ENCODE measurements at places on chromosomes 6 and 20. TPM values are rescaled to one million over a fixed set of nuclear protein-coding genes. Genes with fewer than 3 reads are reported as not detected.

DNA sequence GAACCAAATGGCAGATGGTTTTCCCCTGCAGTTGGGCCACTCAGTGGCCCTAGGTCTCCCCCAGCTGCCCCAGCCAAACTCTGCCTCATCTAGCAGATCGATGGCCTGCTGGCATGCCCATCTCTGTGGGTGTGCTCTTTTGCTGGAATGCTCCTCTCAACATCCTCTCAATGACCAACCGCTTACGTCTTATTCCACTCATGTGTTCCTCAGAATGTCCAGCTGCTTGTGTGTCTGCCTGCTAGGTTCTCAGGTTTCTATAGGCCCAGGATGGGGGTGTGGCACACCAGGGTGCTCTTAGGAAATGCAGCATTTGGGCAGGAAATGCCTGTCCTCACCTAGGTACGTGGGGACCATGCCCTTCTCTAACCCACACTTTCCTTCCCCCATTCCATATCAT, 509.9 kb upstream of the SYNCRIP start:
- H3K27ac ChIP-seq: no peak overlapping the region
- no peak for DNase-seq
- H3K36me3 ChIP-seq: no peaks in the 10 kb centered on the region

POU3F2 gene
- 10.0 TPM for total RNA-seq

SLC17A5 gene
- 33.4 TPM for total RNA-seq

- H3K27ac ChIP-seq: no peak overlapping the region
- H3K4me1 ChIP-seq: peaks cover under 1% of the 10 kb centered on the region
- H3K4me3 ChIP-seq: no peak overlapping the region
Observed at GRCh38 chr20:60206259-60206658, 248.0 kb downstream of the CDH26 start.

CTCFL gene
- 0.28 TPM for total RNA-seq

DNA sequence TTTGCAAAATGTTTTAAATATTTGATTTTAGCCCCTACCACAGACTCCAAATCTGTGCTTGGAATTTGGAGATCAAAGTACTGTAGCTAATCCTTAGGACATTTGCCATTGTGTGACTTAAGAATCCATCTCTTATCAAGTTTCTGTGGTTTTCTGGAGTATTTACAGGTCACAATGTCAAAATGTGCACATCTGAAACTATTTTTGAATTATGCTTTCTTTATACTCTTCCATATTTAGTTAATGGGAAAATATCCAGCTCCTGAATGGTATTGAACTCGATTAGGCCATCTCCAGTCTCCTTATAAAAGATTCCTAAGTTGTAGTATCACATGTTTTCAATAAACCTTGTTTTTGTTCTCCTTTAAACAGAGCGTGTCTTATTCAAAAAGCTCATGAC, 162.5 kb downstream of the KHDC1L start:
- H3K4me1 ChIP-seq: no peaks in the 10 kb centered on the region
- no peak overlapping the region for H3K27ac ChIP-seq
- no peak overlapping the region for H3K4me3 ChIP-seq
- no peak for DNase-seq

DNA sequence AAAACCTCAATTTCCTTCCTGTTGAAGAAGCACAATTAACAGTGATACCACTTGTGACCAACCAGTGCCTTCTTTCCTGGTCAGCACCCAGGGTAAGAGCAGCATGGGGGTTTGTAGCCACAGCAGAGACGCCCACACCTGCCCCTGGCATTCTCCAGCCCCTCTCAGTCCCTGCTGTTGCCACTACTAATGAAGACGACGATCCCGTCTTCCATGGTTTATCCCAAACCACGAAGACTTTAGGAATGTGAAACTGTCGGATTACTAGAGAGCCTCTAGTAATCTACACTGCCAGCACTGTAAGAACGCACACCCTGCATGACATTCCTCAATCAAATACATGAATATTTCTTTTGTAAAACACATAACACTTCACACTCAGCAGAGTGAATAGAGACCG, 60.0 kb downstream of the GINS1 start:
- H3K4me3 ChIP-seq: no peak overlapping the region
- H3K27ac ChIP-seq: no peak overlapping the region
- H3K4me1 ChIP-seq: no peaks in the 10 kb centered on the region
- H3K36me3 ChIP-seq: peaks cover 65% of the 10 kb centered on the region

GRCh38 chr6:19662911-19663310, 174.3 kb upstream of the ID4 start:
- no peak overlapping the region for H3K27ac ChIP-seq
- H3K4me3 ChIP-seq: no peak overlapping the region
- DNase-seq: no peak
- H3K4me1 ChIP-seq: no peaks in the 10 kb centered on the region
- H3K27me3 ChIP-seq: no peaks in the 10 kb centered on the region
- H3K36me3 ChIP-seq: no peaks in the 10 kb centered on the region

GRCh38 chr6:170229851-170230519, 60.9 kb downstream of the DLL1 start:
- H3K4me3 ChIP-seq: no peak overlapping the region
- no peaks in the 10 kb centered on the region for H3K36me3 ChIP-seq
- peaks cover 29% of the 10 kb centered on the region for H3K4me1 ChIP-seq
- DNase-seq: no peak

DNA sequence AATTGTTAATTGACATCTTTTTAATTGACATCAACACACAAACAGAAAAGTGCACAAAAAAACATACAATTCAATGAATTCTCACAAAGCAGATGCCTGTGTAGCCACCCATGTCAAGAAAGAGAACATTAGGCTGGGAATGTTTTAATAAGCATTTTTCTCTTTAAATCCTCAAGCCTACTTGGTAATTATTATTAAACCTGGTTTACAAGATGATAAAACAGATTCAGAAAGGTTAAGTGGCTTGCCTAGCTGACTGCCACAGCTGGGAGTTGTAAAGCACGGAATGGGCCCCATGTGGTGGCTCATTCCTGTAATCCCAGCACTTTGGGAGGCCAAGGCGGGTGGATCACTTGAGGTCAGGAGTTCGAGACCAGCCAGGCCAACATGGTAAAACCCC, 90.0 kb upstream of the AKAP12 start:
- no peak overlapping the region for H3K4me3 ChIP-seq
- no peak for DNase-seq
- no peak overlapping the region for H3K27ac ChIP-seq
- H3K27me3 ChIP-seq: no peaks in the 10 kb centered on the region

TRIM10 gene
- 0.94 TPM for total RNA-seq

GRCh38 chr6:158839796-158840195, 20.6 kb upstream of the EZR start:
- no peak overlapping the region for H3K4me3 ChIP-seq
- peaks cover 2% of the 10 kb centered on the region for H3K27me3 ChIP-seq
- H3K36me3 ChIP-seq: no peaks in the 10 kb centered on the region
- H3K4me1 ChIP-seq: peaks cover 4% of the 10 kb centered on the region
- H3K27ac ChIP-seq: no peak overlapping the region

DUSP15 gene
- 13.3 TPM for total RNA-seq

DNA sequence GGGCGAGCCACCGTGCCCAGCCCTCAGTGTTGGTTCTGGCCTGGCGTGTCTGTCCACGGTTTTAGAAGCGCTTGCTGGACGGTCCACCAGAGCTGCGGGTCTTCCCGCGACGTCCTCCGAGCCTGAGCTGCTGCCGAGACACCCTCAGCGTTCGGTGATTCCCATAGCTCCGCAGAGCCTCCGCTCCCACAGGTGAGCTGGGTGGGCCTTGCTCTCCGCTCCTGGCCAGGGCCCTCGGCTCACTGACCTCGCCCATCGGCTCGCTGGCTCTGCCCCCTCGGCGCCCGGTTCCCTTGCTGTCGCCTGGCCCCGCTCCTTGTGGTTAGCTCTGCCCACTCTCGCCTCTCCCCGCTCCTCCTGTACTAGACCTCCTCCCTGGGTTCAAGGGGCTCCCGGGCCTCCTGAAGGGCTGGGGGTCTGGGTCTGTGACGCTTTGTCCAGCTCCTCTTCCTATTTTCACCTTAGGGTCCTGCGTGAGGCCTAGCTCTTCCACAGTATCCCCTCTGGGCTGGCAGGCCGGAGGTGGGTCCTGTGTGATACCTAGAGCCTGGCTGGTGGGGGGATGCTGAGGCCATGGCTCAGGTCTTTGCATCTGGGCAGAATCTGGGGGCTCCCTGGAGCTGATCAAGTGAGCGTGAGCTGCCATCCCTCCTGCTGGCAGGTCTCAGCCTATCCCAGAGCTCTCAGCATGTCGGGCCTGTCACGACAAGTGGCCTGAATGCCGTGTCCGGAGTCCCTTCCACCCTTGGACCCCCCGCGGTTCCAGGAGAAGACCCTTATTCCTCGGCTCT, 5.0 kb upstream of the COX4I2 start:
- DNase-seq: no peak
- peaks cover 3% of the 10 kb centered on the region for H3K4me1 ChIP-seq
- H3K27me3 ChIP-seq: no peaks in the 10 kb centered on the region
- H3K27ac ChIP-seq: no peak overlapping the region
- no peaks in the 10 kb centered on the region for H3K36me3 ChIP-seq

- H3K27ac ChIP-seq: no peak overlapping the region
- no peak overlapping the region for H3K4me3 ChIP-seq
- no peak for DNase-seq
- H3K36me3 ChIP-seq: no peaks in the 10 kb centered on the region
Observed at GRCh38 chr20:48146877-48147276, 361.6 kb upstream of the SULF2 start.

HMGCLL1 gene
- total RNA-seq: 49.8 TPM

GRCh38 chr6:124590001-124590400, 372.2 kb upstream of the RNF217 start:
- H3K36me3 ChIP-seq: no peaks in the 10 kb centered on the region
- no peak overlapping the region for H3K27ac ChIP-seq
- no peak for DNase-seq

- no peaks in the 10 kb centered on the region for H3K27me3 ChIP-seq
- H3K36me3 ChIP-seq: peaks cover under 1% of the 10 kb centered on the region
- no peak overlapping the region for H3K27ac ChIP-seq
- DNase-seq: no peak
- no peaks in the 10 kb centered on the region for H3K4me1 ChIP-seq
- H3K4me3 ChIP-seq: no peak overlapping the region
Observed at GRCh38 chr6:56790414-56790813, 147.7 kb upstream of the DST start.

MED20 gene
- total RNA-seq: 21.8 TPM

- H3K4me1 ChIP-seq: peaks cover 28% of the 10 kb centered on the region
- no peaks in the 10 kb centered on the region for H3K36me3 ChIP-seq
- no peak overlapping the region for H3K27ac ChIP-seq
- no peak overlapping the region for H3K4me3 ChIP-seq
- DNase-seq: no peak
- H3K27me3 ChIP-seq: peaks cover 11% of the 10 kb centered on the region
Observed at GRCh38 chr6:44554861-44555260, 167.4 kb downstream of the CDC5L start.

APOM gene
- total RNA-seq: 0.40 TPM

DNA sequence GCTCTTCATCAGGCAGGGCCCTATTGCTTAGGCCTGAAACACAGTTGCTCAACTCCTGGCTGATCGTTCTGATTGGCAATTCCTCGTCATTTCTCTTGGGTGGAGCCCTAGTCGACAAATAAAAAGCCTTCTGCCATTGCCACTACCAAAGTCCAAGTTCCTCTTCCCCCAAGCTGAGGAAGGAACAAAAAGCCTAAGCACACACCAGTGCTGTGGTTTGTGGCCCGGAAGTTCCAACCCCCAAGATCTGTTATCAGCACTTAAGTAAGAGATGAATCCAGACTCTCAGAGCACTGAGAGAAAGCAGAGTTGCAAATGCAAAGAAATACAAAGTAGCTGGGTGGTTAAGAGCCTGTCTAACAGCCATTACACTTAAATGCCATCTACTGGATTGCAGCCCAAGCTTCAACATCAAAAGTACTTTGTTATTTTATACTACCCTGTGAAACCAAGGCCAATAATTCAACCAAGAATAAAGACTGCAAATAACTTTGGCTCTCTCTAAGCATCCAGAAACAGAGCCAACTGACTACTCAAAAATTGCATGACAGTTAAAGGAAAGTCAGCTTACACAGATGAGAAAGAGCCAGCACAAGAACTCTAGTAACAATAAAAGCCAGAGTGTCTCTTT, 1024.0 kb downstream of the GRIK2 start:
- no peak overlapping the region for H3K4me3 ChIP-seq
- no peak overlapping the region for H3K27ac ChIP-seq
- H3K36me3 ChIP-seq: no peaks in the 10 kb centered on the region
- no peaks in the 10 kb centered on the region for H3K4me1 ChIP-seq

DNA sequence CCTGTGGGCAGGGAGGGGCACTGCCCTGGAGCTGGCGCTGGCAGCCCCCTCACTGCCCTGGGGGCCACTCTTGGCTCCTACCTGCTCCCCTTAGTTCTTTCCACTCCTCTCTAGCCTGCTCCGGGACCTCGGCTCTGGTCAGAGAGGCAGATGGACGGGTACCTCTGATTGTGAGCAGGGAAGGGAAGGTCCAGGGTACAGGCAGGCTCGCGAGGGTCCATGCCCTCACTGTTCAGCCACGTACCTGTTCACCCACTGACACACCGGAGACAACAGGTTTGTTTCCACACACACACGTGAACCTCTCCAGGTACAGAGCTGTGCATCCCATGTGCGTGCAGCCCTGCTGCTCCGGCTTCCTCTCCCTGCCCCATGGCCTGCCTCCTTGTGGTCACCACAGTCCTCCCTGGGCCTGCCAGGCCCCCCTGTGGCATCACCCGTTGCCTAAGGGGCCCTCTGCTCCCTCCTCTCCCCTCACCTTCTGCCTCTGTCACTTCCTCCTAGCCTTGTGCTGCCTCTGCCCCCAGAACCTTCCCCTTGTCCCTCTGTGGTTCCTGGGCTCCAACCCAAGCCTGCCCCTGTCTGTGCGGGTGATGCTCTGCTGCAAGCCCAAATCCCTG, 2.3 kb downstream of the EMILIN3 start:
- peaks cover 23% of the 10 kb centered on the region for H3K27me3 ChIP-seq
- H3K4me1 ChIP-seq: peaks cover 27% of the 10 kb centered on the region
- H3K4me3 ChIP-seq: no peak overlapping the region
- no peak overlapping the region for H3K27ac ChIP-seq
- peaks cover 32% of the 10 kb centered on the region for H3K36me3 ChIP-seq
- no peak for DNase-seq

DNA sequence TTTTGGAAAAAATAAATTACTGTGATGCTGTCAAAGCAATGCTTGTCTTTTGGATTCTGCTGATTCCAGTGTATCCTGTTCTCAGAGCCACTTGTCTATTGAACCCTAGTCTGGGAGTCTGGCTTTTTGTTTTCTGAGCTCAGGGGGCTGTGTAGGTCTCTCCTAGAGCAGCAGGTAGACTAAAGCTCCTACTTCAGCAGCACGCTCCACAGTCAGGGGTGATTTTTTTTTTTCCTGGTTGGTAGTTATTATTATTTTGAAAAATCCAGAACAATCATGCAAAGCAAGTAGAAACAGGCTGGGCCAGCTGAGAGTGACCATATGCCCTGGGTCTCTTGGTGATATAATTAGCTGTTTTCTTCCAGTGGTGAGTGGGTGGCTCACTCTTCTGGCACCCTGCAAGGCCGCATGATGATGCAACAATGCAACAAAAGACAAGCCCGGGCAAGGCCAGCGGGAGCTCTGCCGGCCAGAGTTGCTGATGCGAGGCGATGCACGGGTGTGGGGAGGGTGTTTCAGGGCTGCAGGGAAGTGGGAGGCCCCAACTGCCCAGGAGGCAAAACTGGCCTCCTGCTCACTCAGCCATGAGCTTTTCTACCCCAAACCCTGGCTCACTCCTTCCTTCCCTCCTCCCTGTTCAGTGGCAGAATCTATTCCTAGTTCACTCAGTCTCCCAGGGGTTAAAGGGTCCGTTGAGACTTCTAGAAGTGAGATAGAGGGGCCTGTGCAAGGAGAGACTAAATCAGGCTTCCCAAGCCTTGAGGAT, 11.5 kb upstream of the CDKN1A start:
- H3K36me3 ChIP-seq: no peaks in the 10 kb centered on the region
- no peak overlapping the region for H3K4me3 ChIP-seq
- no peak overlapping the region for H3K27ac ChIP-seq
